NCI-H345 (cell line): ENCODE measurements at places on chromosomes 7 and 10.

- no peak for DNase-seq
Measured at GRCh38 chr10:62183442-62183841, 85.2 kb downstream of the RTKN2 start.

DNA sequence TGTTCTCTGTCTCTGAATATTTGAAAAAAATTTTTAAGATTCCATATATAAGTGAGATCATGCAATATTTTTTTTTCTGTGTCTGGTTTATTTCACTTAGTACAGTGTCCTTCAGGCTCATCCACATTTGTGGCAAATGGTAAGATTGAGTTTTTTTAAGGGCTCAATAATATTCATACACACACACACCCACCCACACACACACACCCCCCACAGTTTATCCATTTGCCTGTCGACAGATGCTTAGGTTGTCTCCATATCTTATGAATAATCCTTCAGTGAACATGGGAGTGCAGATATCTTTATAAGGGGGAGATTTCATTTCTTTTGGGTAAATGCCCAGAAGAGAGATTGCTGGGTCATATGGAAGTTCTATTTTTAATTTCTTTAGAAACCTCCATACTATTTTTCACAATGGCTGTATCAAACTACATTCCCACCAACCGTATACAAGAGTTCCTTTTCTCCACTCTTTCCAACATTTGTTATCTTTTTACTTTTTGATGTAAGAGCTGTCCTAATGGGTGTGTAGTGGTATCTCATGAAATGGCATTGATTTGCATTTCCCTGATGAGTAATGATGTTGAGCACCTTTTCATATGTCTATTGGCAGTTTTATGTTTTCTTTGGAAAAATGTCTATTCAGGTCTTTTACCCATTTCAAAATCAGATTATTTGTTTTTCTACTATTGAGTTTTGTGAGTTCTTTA lies 35.0 kb downstream of the AUTS2 start:
- no peak for DNase-seq

- no peak for DNase-seq
Measured at GRCh38 chr7:100678291-100678984, 4.9 kb downstream of the GNB2 start.

GRCh38 chr7:64907641-64908326 lies 4.7 kb downstream of the ZNF273 start:
- no peak for DNase-seq

- no peak for DNase-seq
Measured at GRCh38 chr10:28151636-28152035, 151.2 kb downstream of the MPP7 start.

GRCh38 chr10:78309536-78310237 lies 276.0 kb downstream of the RPS24 start:
- no peak for DNase-seq

DNA sequence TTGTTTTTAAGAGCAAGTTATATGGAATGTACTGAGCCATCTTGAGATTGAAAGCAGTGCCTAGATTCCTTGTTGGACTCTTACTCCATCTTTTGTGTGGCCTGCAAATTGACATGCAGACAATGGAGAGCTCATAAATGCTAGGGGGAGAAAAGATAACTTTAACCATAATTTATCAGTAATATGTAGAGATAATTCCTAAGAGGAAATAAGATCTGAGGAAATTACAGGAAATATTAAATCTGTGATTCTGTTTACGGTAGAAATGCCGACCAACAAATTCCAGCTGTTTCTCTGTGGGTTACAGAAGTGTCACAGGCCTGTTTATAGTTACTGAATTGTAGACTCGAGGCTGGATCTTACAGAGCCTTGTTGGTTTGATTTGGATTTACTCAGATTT lies 348.0 kb downstream of the SUGCT start:
- no peak for DNase-seq

DNA sequence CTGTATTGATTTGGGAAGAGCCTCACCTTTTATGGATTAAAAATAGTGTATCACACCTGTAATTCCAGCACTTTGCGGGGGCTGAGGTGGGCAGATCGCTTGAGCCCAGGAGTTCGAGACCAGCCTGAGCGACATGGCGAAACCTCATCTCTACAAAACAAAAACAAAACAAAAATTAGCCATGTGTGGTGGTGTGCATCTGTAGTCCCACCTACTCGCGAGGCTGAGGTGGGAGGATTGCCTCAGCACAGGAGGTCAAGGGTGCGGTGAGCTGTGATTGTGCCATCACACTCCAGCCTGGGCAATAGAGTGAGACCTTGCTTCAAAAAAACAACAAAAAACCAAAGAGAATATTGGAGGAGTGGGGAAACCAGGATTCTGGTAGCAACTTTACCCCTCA lies 79.6 kb downstream of the LRMDA start:
- DNase-seq: no peak

- DNase-seq: no peak
Measured at GRCh38 chr10:111885919-111886318, 297.6 kb downstream of the GPAM start.

- DNase-seq: no peak
Measured at GRCh38 chr7:111392294-111392693, 170.0 kb downstream of the IMMP2L start.

GRCh38 chr7:100895956-100896731 lies 456 bp upstream of the ACHE start:
- no peak for DNase-seq
